CD4-positive, alpha-beta T cell treated with Interleukin-10 for 1 hour (primary cell): ENCODE measurements at places on chromosomes 7 and 10.

GRCh38 chr10:103679096-103679790 lies 176.1 kb downstream of the SH3PXD2A start:
- DNase-seq: no peak

- no peak for DNase-seq
Observed at GRCh38 chr10:116263870-116264655, 8.9 kb downstream of the GFRA1 start.

- DNase-seq: no peak
Observed at GRCh38 chr7:93736668-93737369, 153.7 kb downstream of the TFPI2 start.

DNA sequence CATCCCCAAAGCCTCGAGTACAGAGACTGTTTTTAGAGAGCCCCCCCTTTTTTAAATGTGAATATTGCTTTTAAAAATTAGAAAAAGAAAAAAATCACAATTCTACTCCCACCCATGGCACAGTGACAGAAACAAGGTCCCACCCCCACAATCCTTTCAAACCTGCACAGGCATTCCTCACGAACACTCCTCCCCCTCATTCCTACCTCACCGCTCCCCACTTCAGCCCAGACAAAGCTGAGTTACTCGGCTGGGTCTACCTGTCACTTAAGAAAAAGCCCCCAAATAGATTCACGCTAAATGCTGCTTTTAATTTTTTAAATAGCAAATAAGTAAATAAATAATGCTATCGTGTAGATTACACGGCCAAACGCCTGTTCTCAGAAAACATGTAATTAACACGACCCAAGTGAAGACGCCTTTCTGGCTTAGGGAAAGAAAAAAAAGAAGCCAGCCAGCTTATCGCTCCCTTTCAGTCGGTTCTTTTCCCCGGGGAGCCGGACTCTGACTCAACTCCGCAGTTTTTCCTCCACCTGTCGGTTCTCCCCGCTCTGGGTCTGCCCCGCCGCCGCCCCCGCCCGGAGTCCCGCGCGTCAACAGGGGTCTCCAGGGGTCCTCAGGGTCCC lies 739 bp downstream of the MPP7 start:
- no peak for DNase-seq

GRCh38 chr7:22061775-22062174 lies 116.1 kb upstream of the CDCA7L start:
- no peak for DNase-seq

GRCh38 chr7:15554081-15554480 lies 7.7 kb downstream of the AGMO start:
- DNase-seq: no peak

DNA sequence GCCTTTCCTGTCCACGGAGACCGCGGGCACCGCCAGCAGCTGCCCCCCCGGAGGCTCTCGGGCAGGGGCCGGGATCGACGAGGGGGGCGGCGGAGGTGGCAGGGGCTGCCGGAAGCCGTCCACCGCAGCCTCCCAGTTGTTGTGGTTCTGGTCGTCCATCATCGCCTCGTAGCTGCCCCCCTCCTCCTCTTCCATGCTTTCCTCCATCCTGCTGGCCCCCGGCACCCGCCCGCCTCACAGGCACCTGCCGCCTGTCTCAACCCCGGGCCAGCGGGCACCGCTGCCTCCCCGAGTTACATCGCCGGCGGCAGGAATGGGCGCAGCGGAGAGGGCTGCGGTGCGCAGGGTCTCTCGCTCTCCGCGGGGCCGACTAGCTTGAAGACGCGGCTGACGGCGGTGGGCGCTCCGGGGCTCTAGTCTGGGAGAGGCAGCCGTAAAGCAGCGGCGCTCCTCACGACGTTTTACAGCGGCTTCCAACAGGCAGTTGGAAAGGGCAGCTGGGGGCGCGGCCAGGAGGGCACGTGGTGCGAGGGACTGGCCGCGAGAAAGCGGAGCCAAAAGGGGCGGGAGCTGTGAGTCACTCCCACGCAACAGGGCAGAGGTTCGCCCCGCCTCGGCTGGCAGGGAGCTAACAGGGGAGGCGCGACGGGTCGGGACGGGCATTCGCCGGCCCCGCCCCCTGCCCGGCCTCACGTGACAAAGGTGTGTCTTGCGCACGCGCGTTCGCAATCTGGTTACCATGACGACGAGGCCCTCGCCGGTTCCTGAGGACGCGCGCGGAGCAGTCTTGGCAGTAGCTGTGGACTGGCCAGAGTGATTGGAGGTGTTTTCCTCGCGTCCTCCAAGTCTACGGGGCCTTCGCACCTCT lies at the start of gene CACUL1:
Gene CACUL1 (minus strand): TSS at position 415 of the 868 bp plus-strand sequence. CDS start 208 bp downstream, at position 207.
- peak; percentile 100 for DNase-seq

DNA sequence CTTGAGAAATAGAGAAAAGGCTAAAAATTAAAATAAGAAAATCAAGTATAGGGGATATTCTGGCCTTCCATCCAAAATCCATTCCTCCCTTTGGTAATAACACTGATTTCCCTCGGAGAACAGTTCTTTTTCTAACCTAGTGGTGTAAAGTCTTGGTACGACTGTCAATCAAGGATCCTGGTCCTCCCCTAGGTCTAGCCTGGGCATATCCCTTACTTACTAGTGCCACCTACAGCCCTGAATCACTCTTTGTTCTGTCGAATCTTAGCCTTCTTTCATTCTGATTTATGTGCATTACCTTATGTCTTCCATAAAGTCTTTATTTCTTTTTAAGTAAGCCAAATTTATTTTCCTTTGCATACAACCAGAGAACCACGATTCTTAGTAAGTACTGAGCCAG lies 298.7 kb upstream of the LRRTM3 start:
- no peak for DNase-seq
